ENCODE measurements at places on chromosomes 13 and 19. TPM values are rescaled to one million over a fixed set of nuclear protein-coding genes. Genes with fewer than 3 reads are reported as not detected.
A peak's percentile ranks its signal among the peaks of the same experiment; 100 is the strongest.

- DNase-seq: no peak
- H3K27ac ChIP-seq: no peak overlapping the region
- no peaks in the 10 kb centered on the region for H3K4me1 ChIP-seq
- H3K36me3 ChIP-seq: no peaks in the 10 kb centered on the region
Observed at GRCh38 chr19:30647891-30648720, 275.9 kb downstream of the ZNF536 start.

KLK4 gene
- total RNA-seq: not detected

LPAR2 gene
- 14.9 TPM for total RNA-seq

DNA sequence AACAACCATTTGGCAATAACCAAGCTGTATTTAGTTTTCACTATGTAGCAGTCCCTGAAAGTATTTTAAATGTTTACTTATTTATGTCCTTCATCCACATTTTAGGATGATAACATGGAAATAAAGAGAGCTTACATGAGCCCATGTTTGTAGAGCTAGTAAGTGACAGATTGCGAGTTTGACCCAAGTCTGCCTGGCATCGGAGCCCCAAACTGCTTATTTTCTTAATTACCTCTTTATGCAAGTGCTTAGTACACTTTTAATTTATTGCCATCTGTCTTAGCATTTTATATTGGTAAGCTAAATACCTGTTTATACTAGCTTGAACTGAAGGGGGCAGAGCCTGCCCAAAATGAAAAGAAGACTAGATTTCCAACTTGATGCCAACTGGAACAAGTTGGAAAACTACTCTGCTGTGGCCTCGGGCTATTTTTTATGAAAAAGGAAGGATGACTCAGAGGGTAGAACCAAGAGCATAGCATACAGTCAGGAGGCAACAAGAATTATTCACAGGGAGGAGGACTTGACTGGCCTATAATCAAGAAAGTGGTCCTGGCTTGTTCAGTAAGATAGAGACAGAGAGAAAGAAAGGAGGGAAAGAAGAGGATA lies 150.2 kb downstream of the NDFIP2 start:
- no peaks in the 10 kb centered on the region for H3K4me1 ChIP-seq
- H3K36me3 ChIP-seq: no peaks in the 10 kb centered on the region
- H3K27me3 ChIP-seq: no peaks in the 10 kb centered on the region
- H3K4me3 ChIP-seq: no peak overlapping the region
- DNase-seq: no peak

GRCh38 chr13:73240193-73240592 lies 181.4 kb downstream of the KLF5 start:
- no peaks in the 10 kb centered on the region for H3K4me1 ChIP-seq
- DNase-seq: no peak
- H3K4me3 ChIP-seq: no peak overlapping the region
- H3K27ac ChIP-seq: no peak overlapping the region

GRCh38 chr13:92122186-92122853 lies 723.9 kb downstream of the GPC5 start:
- H3K27me3 ChIP-seq: no peaks in the 10 kb centered on the region
- H3K36me3 ChIP-seq: no peaks in the 10 kb centered on the region
- no peak overlapping the region for H3K4me3 ChIP-seq

GRCh38 chr19:33472691-33473652 lies 48.6 kb downstream of the PEPD start:
- no peak overlapping the region for H3K4me3 ChIP-seq
- H3K27me3 ChIP-seq: no peaks in the 10 kb centered on the region
- H3K27ac ChIP-seq: no peak overlapping the region

DNA sequence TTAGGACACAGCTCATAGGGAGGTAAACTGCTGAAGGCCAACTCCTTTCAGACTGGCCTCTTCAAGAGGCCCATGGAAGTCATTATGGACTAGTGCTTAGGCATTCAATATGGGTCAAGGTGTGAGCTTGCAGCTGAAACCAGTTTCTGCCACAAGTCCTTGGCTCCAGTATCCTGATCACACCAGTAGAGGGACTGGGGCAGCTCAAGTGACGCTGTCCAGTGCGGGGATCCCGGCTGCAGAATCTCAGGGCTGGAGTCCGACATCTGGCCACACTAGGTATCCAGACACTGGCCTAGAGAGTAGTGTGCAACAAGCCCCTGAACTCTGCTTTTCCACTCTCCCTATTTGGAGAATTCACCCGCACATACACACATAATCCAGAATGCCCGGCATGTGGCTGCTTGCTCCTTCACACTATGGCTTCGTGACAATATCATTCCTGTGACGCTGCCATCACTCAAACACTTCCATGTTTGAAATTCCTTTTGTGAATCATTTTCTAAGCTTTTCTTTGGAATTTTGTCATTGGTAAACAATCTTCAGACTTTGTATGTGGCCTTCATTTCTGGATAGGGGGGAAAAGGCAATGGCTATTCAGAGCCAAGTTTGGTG lies 425.1 kb downstream of the EFNB2 start:
- H3K27ac ChIP-seq: no peak overlapping the region
- no peaks in the 10 kb centered on the region for H3K36me3 ChIP-seq
- H3K27me3 ChIP-seq: no peaks in the 10 kb centered on the region
- no peak overlapping the region for H3K4me3 ChIP-seq
- no peak for DNase-seq
- no peaks in the 10 kb centered on the region for H3K4me1 ChIP-seq

PDE4C gene
- total RNA-seq: not detected

GRCh38 chr19:343941-344624 lies 513 bp downstream of the MIER2 start:
- H3K4me3 ChIP-seq: peak overlapping the region; percentile 100
- peaks cover 7% of the 10 kb centered on the region for H3K4me1 ChIP-seq
- no peaks in the 10 kb centered on the region for H3K27me3 ChIP-seq
- no peak for DNase-seq
- H3K36me3 ChIP-seq: no peaks in the 10 kb centered on the region

DNA sequence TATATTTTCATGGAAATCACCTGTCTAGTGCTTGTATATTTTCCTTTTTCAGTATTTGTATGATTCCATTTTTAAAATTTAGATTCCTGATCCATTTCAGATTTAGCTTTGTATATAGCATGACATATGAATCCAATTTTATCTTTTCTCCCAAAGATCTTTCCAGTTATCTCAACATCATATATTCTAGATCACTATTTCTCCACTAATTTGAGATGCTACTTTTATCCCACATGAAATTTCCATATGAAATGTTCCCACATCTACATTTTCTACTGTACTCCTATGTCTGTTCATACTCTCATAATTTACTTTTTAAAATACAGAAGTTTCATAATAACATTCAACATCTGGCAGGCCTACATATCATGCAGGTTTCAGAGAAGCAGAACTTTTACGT lies 1784.1 kb downstream of the SLITRK5 start:
- H3K4me3 ChIP-seq: no peak overlapping the region
- H3K36me3 ChIP-seq: no peaks in the 10 kb centered on the region
- no peak overlapping the region for H3K27ac ChIP-seq
- no peak for DNase-seq
- no peaks in the 10 kb centered on the region for H3K27me3 ChIP-seq

DNA sequence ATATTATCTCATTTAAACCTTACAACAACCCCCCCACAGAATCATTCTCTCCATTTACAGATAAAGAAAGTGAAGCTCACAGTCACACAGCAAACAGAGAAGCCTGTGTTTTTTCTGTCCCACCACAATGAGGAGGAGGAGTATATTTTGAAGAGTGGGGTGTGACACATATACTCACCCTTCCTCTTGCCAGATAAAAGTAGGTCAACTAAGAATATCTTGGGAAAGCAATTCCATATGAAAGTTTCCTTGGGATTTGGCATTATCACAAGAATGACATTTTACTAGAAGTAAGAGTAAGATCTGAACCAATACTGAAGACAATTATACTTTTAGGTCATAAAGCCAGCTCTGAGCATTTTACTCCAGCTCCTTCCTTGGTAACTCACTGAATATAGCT lies 287.5 kb upstream of the HTR2A start:
- no peak overlapping the region for H3K4me3 ChIP-seq
- no peak overlapping the region for H3K27ac ChIP-seq
- no peak for DNase-seq
- H3K36me3 ChIP-seq: no peaks in the 10 kb centered on the region
- H3K27me3 ChIP-seq: no peaks in the 10 kb centered on the region

TDRD12 gene
- not detected for total RNA-seq

ACER1 gene
- not detected for total RNA-seq

- DNase-seq: no peak
- no peak overlapping the region for H3K27ac ChIP-seq
- H3K4me1 ChIP-seq: no peaks in the 10 kb centered on the region
Observed at GRCh38 chr19:10677751-10678150, 23.5 kb upstream of the QTRT1 start.

CAMSAP3 gene
- total RNA-seq: 57.3 TPM

- H3K36me3 ChIP-seq: no peaks in the 10 kb centered on the region
- no peaks in the 10 kb centered on the region for H3K27me3 ChIP-seq
- no peak overlapping the region for H3K4me3 ChIP-seq
- no peak overlapping the region for H3K27ac ChIP-seq
- no peaks in the 10 kb centered on the region for H3K4me1 ChIP-seq
Observed at GRCh38 chr13:33353210-33353609, 67.7 kb upstream of the STARD13 start.

DNA sequence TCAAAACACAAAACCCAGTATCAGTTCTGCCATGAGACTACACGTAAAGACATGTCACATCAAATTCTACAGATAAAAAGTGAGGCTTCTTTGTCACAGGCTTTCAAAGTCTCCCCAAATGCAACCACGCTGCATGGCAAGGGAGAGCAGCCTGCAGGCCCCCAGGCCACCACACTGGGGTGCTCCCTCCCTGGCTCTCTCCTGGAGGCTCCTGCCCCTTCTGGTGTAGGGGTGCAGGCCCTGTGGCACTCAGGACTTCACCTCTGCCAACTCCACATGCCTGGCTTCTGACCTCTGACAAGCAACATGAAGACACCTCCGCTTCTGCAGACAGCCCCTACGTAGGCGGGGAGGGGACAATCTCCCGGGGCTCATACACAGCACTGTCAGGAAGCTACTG lies 14.3 kb downstream of the AKAP8 start:
- no peak overlapping the region for H3K27ac ChIP-seq
- DNase-seq: no peak
- H3K27me3 ChIP-seq: no peaks in the 10 kb centered on the region
- peaks cover 2% of the 10 kb centered on the region for H3K4me1 ChIP-seq

KL gene
- total RNA-seq: 6.6 TPM

GRCh38 chr19:47228168-47228936 lies 2.6 kb downstream of the BBC3 start:
- H3K27ac ChIP-seq: peak overlapping the region; percentile 99
- no peaks in the 10 kb centered on the region for H3K27me3 ChIP-seq
- no peaks in the 10 kb centered on the region for H3K36me3 ChIP-seq
- H3K4me3 ChIP-seq: peak overlapping the region; percentile 83
- peaks cover 55% of the 10 kb centered on the region for H3K4me1 ChIP-seq

ZNF530 gene
- total RNA-seq: 4.1 TPM

GRCh38 chr13:45434556-45435371 lies 16.6 kb upstream of the SLC25A30 start:
- DNase-seq: peak; percentile 40
- no peaks in the 10 kb centered on the region for H3K36me3 ChIP-seq
- H3K4me3 ChIP-seq: no peak overlapping the region
- no peak overlapping the region for H3K27ac ChIP-seq

DNA sequence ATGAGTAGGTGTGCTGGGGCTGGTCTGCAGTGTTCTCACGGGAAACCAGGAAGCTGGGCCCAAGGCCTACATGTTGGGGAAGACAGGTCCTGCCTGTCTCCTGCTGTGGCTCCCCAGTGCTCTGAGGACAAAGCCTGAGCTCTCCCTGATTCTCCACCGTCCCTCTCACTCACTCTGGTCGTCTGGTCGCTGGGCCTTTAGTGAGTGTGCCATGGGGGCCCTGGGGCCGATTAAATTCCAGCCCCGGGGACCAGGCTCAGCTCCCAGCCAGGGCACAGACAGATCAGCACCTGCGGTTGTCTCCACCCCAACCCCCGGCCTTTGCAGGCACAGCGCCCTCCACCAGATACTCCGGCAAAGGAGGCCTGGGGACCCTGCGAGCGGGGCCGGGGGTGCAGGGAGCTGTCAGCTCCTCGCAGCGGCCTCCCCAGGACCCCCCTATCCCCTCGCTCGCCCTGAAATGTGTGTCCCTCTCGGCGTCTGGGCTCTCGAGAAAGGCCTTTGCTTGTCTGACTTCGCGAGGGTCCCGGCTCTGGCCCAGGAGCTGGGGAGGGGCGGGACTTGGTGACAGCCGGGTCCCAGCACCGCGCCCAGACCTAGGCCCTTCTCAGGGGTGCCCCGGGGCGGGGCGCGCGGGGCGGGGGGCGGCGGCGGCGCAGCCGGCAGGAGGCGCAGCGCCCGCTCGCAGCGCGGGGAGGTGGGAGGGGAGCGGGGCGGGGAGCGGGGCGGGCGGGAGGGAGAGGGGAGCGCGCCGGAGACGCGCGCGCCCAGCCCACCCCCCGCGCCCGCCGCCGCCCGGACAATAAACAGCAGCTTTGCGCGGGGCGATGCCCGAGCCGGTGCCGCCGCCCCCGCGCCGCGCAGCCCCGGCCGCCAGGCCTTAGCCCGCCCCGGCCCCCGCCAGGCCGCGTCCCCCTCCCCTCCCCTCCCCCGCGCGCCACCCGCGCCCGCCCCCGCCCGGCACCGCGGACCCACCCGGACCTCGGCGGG lies at the start of gene PALM:
Gene PALM, plus strand, starts transcription at position 782 of the 990 bp plus-strand sequence. CDS start 212 bp downstream, outside the sequence.
- peak within 1 kb of the TSS; percentile 32 for H3K4me3 ChIP-seq
- peaks cover 16% of the 10 kb centered on the region for H3K27me3 ChIP-seq
- peak within 1 kb of the TSS; percentile 12 for H3K27ac ChIP-seq
- no peaks in the 10 kb centered on the region for H3K4me1 ChIP-seq

DNA sequence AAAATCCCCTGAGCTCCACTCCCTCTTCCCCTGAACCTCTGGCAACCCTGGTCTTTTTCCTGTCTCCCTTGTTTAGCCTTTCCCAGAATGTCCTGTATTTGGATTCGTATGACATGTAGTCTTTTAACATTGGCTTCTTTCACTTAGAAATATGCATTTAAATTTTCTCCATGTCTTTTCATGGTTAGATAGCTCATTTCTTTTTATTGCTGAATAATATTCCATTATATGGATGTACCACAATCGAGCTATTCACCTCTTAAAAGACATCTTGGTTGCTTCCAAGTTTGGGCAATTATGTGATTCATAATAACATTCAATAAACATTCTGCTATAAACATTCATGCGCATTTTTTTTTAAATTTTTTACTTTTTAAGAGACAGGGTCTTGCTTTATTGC lies 99.6 kb upstream of the ZNF536 start:
- no peaks in the 10 kb centered on the region for H3K27me3 ChIP-seq
- no peak for DNase-seq
- no peaks in the 10 kb centered on the region for H3K4me1 ChIP-seq
- no peak overlapping the region for H3K27ac ChIP-seq
- no peak overlapping the region for H3K4me3 ChIP-seq
- no peaks in the 10 kb centered on the region for H3K36me3 ChIP-seq

- no peak overlapping the region for H3K27ac ChIP-seq
- H3K27me3 ChIP-seq: no peaks in the 10 kb centered on the region
- H3K36me3 ChIP-seq: no peaks in the 10 kb centered on the region
- H3K4me1 ChIP-seq: peaks cover 11% of the 10 kb centered on the region
- no peak overlapping the region for H3K4me3 ChIP-seq
- DNase-seq: peak; percentile 74
Observed at GRCh38 chr19:44951179-44952159, 3.7 kb upstream of the CLPTM1 start.

- peak; percentile 89 for DNase-seq
- no peaks in the 10 kb centered on the region for H3K27me3 ChIP-seq
- H3K27ac ChIP-seq: peak within 1 kb of the TSS; percentile 72
- H3K36me3 ChIP-seq: peaks cover 19% of the 10 kb centered on the region
Observed at GRCh38 chr19:57947419-57948134, at the start of gene ZNF256. ZNF256 (minus strand) TSS chr19:57947706; CDS start chr19:57947474, 232 bp downstream.

Data from Peyer's patch (tissue), 4 donors.